NCI-H2081 (cell line): ENCODE measurements at places on chromosomes 6 and 20.

- DNase-seq: no peak
These were observed 49.8 kb upstream of the MOCS1 start for GRCh38 chr6:39984051-39984450.

- DNase-seq: no peak
These were observed 47.2 kb downstream of the QKI start for GRCh38 chr6:163461696-163462095.

DNA sequence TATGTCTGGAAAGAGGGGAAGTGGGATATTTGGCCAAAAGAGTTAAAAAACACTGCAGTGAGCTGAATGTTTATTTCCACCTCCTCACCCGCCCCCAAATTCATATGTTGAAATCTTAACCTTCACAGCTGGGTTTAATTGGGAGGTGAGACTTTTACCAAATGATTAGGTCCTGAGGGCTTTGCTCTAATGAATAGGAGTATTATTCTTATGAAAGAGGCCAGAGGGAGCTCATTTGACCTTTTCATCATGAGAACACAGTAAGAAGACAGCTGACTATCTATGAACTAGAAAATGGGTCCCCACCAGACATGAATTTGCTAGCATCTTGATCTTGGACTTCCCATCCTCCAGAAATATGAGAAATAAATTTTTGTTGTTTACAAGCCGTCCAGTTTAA is 1028.9 kb downstream of the PHF3 start:
- DNase-seq: no peak

DNA sequence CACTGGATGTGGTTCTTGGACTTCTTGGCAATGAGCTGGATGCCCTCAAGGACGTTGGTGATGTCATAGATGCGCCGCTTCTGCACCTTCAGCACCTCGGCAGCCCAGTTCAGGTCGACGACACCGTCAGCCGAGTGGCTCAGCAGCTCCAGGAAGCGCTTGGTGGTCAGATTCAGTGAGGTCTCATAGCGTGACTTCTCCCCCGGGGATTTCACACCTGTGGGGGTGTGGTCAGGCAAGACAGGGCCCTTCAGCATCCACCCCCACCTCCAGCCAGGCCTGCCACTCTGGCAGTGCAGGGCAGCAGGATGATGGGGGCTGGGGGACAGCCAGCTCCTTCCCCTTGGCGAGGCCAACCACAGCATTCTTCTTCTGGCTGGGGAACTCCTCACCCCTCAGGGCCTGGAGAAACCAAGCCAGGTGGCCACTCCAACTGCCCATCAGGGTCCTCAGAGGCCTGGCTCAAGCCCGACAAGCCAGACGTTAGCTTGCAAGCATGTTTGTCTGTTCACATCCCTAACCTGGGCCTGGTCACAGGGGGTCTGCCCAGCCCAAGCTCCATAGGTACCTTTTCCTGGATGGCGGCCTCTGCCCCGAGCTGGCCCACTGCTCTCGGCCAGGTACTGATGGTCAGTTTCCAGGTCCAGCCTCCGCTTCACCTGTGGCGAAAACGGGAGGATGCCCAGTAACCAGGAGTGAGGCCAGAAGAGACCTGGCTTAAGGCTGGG is 5.7 kb upstream of the NECAB3 start:
- no peak for DNase-seq

- DNase-seq: no peak
These were observed 286.5 kb upstream of the NT5E start for GRCh38 chr6:85163156-85164080.

GRCh38 chr6:170208182-170208601 is 82.7 kb downstream of the DLL1 start:
- DNase-seq: no peak

- no peak for DNase-seq
These were observed 325.0 kb downstream of the CDH4 start for GRCh38 chr20:61577065-61577464.

- no peak for DNase-seq
These were observed 50.4 kb downstream of the RPP40 start for GRCh38 chr6:4953440-4953839.

GRCh38 chr20:51500936-51501335 is 41.6 kb downstream of the NFATC2 start:
- DNase-seq: no peak

DNA sequence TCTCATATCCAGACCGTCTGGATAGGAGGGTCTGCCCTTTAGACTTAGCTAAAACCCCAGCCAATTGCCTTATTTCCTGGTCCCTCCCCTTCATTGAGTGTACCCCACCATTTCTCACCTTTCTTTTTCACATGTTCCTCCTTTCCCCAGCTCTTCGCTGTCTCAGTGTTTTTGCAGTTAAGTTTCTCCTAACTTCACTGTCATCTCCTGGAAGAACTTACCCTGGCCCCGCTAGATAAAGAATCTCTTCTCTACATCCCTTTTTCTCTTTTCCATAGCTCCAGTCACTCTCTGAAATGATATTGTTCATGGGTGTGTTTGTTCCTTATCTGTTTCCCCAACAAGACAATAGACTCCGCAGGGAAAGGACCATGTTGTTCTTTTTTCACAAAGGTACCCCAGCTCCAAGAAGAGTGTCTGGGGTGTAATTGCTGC is 208.8 kb downstream of the TSHZ2 start:
- DNase-seq: no peak

DNA sequence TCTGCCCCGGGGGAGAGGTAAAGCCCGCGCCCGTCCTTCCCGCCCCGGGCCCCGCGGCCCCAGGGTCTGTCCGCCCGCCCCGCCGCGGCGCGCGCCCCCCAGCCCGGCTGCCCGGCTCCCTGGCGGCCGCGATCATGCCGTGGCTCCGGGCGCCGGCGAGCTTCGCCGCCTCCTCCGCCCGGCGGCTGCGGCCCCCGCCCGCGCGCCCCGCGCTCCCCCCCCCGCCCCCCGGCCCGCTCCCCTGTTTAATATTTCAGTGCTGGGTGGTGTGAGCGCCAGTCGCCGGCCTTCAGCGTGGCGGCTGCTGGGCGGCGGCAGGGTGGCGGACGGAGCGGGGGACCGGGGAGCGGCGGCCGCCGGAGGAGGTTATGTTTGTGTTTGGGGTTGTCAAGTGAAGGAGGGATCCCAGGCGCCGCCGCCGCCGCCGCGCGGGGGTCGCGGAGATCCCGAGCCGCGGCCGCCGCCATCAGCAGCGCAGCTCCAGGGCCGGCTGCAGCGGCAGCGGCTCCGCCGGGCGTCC is at the start of gene HIVEP1:
Gene HIVEP1, plus strand, starts transcription at position 275 of the 520 bp plus-strand sequence. CDS start 3,317 bp downstream, outside the sequence.
- DNase-seq: peak; percentile 31

DNA sequence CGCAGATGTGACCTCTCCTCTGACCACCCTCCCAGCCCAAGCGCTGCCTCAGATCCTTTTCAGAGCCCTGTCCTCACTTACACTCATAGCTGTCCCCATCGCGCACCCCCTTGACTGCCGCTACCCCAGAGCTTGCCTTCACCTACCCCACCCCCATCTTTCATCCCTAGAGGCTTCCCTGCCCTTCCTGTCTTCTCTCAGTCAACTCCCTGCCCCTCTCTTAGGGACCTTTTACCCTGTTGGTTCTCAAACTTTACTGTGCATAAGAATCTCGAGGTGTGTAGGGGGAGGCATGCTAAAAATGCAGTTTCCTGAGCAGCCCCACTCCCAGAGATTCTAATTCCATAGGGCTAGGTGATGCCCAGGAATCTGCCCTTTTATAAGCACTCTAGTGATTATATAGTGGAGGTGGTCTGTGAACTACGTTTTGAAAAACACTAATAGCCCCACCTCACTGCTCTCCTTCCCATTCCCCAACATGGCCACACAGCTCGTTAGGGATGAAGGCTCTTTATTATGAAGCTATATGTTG is 725 bp downstream of the TM9SF4 start:
- DNase-seq: no peak

- no peak for DNase-seq
These were observed 362.2 kb upstream of the IRAK1BP1 start for GRCh38 chr6:78505178-78505577.

GRCh38 chr6:93365445-93365844 is 53.9 kb downstream of the EPHA7 start:
- DNase-seq: no peak

GRCh38 chr6:24797596-24798216 is 1.0 kb downstream of the ARMH2 start:
- no peak for DNase-seq

DNA sequence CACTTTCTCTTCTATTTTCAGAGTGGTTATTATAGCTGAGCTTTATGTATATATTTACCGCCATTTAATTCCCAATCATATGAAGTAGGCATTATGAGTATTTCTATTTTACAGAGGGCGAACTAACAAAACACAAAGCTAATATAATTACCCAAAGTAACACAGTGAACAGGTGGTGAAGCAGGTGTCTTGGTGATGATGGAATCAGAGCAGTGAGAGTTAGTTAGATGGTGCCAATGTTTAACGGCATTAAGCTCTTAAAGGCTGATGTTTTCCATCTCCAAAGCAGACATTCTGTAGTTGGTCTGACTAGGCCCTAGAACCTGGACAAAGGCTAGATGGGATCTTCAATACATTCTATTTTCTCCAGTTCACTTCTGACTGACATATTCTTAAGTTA is 551.1 kb upstream of the SYNCRIP start:
- DNase-seq: no peak

DNA sequence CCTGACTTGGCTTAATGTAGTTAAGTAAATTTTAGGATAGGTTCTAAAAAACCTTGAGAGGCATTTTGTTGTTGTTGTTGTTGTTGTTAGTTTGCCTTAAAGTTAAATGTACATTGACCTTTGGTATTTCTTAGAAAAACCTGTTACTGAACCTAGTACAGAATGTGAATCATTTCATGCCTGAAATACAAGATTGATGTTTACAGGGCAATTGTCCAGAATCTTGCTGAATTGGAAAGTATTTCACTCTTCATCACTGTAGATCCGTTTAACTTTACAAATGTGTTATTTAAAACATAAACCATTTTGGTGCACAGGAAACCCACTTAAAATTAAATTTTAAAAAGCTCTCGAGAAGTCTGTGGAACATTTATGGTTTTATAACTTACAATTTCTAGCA is 75.0 kb downstream of the CEP57L1 start:
- no peak for DNase-seq

- no peak for DNase-seq
These were observed 1.3 kb upstream of the CTCFL start for GRCh38 chr20:57526087-57526884.

- DNase-seq: no peak
These were observed 1.4 kb downstream of the MDGA1 start for GRCh38 chr6:37696220-37696840.

DNA sequence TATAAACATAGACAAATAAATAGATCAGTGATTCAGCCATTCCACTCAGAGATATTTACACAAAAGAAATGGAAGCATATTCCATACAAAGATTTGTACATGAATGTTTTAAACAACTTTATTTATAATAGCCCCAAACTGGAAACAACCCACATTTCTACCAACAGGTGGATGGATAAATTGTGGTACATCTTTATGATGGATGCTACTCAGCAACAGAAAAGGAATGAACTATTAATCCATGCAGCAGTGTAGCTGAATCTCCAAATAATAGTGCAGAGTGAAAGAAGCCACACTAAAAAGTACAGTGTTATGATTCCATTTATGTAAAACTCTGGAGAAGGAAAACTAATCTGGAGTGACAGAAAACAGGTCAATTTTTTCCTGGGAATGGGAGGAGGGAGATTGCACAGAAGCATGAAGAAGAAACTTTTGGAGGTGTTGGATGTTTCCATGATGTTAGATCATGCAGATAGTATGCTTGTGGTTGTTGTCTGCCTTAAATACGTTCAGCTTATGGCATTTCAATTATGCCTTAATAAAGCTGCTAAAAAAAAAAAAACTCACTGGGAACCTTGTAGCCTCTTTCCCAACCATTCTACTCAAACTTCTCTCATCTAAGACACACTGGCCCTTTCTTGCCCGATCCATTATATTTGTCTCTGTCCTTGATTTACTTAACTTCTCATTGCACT is 100.9 kb downstream of the PPP1R14C start:
- no peak for DNase-seq
